ENCODE measurements at places on chromosomes 16 and 17.

GRCh38 chr17:73359987-73360410, 48.2 kb upstream of the CDC42EP4 start:
- DNase-seq = no peak

DNA sequence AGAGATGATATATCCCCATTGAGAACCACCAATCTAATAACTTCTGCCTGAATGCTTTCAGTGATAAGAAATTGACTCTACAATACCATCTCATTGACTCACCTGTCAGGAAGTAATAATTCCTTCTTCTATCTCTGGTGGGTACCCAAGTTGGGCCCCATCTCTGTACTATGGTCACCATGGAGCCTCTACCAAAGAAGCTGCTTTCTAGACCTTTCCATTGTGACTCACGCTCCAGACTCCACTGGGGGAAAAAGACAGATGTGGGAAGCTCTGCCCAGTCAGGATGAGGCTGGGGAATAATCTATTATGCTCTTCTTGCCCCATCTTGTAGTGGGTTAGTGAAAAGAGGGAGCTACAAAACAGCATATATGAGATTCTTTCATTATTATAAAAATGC, 100.4 kb downstream of the COPRS start:
- no peak for DNase-seq

DNA sequence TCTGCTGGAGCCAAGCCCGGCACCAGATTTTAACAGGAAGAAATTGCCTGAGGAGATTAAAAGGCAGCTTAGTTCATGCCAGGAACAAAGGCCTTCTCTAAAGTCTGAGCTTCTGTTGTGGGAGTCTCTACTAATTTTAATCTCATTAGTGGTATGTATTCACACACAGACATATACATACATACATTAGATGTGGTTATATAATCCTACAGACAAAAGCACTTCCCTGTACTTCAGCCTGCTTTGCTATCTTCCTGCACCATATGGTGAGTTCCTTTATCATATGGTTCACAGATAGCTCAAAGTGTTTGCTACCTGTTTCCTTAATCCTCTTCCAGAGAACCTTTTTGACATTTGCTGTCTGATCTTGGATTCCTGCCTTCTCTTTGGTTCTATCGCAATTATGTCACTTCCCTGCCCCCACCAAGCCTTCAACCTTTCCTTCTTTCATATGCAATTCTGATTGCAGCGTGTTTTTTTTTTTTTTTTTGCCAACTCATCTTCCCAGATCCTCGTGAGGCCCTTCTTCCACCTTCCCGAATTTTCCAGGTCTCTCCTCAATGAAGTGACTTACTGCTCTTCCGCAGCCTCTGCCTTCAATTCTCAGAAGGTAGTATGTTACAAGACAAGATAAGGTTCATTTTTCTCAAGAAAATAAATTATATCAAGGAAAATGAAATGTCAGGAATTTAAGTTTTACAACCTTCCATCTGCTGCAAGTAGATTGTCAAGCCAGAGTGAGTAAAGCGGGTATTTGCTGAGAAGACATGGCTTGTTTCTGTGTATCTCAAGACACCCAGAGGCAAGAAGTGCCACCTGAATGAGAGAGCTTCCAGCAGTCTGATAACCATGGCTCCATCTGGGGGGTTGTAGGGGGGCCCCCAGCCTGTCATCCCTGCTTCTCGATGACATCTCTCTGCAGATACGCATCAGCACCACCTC, 120.2 kb upstream of the CACNG3 start:
- no peak for DNase-seq

GRCh38 chr17:65583921-65584603, 22.6 kb upstream of the AXIN2 start:
- no peak for DNase-seq

GRCh38 chr17:55680686-55681341, 41.9 kb downstream of the TMEM100 start:
- no peak for DNase-seq

DNA sequence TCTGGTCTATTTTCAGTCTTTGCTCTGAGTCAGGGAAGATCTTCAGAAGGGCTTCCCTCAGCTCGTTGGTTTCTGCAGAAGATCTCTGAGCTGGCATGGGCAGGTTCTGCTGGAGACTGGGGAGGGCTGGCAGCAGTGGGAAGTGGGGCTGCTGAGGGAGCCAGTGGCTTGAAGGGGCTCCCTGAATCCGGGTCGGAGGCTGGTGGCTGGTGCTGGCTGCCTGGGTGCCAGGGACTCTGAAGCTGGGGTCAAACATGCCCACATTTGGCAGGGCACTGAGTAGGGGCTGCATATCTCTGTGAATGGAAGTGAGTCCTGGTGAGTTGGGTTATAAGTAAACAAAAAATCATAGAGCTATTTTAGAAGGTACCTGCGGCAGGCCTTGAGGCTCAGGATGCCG, 67.0 kb downstream of the N4BP1 start:
- no peak for DNase-seq

GRCh38 chr17:57984936-57985674, 2.9 kb downstream of the VEZF1 start:
- no peak for DNase-seq

- DNase-seq = no peak
Observed at GRCh38 chr17:15169676-15170075, 95.5 kb downstream of the PMP22 start.

- DNase-seq = no peak
Observed at GRCh38 chr16:4994719-4995434, 36.7 kb downstream of the SEC14L5 start.

DNA sequence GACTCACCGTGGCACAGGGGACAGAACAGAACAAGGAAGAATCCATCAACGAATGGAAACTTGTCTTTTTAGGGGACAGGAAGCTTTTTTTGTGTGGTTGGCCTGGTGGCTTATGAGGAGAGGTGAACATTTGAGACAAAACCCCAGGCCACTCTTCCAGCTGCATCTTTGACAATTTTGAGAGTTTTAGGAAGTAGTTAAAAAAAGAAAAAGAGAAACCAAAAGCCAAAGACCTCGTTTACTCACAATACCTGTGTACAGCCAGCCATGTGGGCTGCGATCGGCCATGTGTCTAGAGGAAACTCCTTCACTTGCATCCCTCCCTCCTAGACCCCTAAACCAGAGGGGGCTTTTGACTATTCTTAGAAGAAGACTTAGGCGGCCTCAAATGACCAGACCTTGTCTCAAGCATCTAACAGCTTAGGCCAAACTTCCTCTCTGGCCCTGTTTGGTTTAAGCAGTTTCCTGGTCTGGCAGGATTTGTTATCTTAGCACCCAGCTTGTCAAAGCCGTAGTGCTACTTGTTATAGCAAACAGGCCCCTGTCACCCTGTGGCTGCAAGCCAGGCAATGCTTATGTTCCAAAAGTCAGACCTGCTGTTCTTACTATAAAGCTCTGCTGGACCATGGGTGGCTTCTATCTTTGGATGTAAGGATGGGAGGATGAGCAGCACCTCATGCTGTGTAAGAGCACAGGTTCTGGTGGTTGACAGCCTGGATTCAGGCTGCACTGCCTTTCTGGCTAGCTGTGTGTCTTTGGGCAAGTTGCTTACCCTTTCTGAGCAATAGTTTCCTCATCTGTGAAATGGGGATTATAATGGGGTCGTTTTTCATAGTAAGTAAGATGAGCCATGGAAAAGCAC, 17.7 kb downstream of the KSR1 start:
- peak; percentile 87 for DNase-seq

DNA sequence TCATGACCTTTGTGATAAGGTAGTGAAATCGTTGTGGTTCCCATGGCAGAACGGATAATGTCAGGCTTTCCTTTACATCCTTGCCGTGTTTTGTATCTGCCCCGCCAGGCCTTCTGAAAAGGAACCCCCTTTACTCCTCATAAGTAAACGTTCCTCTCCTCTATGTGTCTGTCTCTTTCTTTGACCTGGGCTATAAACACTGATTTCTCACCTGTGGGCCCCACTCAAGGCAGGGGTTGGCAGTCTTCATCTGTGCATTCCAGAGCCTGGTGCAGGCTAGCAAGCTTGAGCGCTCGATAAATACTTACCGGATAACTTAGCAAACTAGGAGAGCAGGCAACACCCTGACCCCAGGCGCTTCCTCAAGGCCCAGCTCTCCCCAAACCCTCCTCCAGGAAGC, 7.3 kb upstream of the HAP1 start:
- no peak for DNase-seq

DNA sequence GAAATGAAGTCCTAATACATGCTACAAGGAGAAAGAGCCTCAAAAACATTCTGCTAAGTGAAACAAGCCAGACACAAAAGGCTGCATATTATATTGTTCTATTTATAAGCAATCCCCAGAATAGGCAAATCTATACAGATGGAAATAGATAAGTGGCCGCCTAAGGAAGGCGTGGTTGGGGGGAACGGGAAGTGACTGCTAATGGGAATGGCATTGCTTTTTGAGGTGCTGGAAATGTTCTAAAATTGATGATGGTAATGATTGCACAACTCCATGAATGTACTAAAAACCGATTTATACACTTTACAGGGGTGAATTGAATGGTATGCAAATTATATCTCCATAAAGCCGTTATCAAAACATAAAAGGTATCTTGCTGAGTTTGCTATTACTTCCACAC, 67.7 kb downstream of the GAS7 start:
- DNase-seq = no peak

DNA sequence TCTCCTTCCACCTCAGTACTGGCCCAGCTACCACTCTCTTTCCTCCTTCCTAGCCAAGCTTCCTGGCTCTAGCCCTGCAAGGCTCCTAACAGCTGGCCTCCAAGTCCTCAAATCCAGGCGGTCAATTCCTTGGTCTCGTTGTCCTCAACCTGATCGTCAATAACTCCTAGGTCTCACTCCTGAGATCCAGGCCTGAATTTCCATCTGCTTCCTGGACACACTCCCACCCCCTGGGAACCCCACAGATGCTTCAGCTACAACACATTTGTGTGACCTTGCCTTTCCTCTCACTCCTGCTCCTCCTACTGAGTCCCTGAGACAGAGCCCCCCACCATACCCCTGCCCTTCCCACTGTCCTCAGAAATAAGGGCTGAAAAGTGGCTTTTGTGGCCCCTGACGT, 2.3 kb downstream of the ENKD1 start:
- DNase-seq = no peak
